ENCODE measurements at places on chromosomes 3 and 15.

GRCh38 chr15:92392462-92392861 is 1.2 kb upstream of the ST8SIA2 start:
- no peak for DNase-seq

GRCh38 chr3:172592898-172593669 is 69.9 kb upstream of the TNFSF10 start:
- DNase-seq = no peak

GRCh38 chr3:11162401-11163345 is 8.4 kb downstream of the HRH1 start:
- DNase-seq = no peak

DNA sequence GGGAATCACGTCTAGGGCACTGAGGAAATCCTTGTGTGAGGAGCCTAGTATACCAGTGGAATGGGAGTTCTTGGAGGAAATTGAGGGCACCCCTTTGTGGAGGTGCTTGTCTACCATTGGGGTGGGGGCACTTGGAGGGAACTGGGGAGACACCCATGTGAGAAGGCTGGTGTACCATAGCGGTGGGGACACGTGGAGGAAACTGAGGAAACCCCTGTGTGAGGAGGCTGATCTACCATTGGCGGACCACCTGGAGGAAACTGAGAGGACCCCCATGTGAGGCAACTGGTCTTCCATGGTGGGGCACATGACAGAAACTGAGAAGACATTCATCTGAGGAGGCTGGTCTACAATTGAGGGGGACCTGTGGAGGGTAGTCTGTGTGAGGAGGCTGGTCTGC is 164.5 kb downstream of the FBLN2 start:
- DNase-seq = no peak

DNA sequence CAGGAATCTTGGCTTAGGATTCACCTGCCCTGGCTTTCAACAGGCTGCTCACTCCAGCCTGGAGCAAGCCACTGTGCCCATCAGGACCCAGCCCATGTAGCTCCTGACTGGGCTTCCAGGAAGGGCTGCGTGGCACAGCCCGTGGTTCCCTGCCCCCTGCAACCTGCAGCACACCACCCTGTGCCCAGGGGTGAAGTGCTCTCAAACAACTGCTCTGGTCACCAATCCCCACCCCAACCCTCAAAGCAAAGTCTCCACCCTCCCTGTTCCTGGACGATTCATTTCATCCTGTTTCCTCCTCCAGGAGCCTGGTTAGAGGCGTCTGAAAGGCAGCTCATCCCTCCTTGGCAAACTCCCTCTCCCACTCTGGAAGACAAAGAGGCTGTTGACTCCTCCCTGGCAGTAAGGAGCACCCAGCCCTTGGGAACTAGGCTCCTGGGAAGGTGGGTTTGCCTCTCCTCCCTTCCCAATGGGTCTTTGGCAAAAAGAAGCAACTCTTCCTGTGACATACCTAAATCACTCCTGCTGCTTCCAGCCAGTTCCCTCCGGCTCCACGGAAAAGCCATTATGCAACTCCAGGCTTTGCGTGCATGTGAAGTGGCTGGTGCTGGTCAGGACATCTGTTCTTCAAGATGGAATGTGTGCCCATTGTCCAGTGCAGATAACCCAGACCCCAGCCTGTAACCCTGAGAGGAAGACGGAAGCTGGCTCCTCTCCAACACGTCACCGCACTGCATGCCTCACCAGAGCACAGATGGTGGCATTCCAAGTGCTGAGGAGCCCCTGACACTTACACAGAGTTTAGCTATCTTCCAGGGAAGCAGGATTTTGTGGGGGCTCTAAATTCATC is 29.1 kb upstream of the VIPR1 start:
- no peak for DNase-seq

DNA sequence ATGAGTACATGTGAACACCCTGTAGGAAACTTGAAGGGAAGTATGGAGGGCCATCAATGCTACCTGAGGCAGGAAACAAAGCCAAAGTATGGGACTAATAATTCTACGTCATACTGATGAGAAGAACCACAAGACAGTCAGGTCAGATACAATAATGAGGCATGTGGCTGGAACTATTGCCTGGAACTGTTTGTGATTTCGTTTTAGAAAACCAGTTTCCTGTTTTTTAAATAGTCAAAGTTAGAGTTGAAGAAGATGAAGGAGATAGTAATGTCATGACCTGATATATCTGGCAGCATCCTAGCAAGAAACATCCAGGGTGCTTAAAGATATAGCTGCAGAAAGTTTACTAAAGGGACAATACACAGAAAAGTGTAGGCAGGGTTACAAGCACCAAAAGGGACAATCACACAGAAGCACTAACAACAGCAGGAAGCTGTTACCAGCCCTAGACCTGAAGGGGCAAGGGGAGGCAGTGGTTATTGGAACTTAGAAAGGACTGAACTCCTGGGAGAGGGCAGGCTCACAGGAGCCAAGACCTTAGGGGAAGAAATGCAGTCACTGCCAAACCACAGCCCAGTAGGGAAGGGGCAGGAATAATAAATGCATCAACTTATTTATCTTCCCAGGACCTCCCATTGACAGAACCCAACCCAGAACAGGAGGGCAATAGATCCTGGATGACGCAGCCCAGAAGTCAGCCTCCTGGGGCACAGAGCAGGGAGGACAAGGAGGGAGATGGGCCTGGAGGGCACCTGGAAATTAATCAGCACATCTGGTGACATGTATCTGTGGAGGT is 302.1 kb upstream of the STT3B start:
- no peak for DNase-seq

GRCh38 chr3:179146911-179147513 is 1.1 kb upstream of the PIK3CA start:
- peak; percentile 81 for DNase-seq

DNA sequence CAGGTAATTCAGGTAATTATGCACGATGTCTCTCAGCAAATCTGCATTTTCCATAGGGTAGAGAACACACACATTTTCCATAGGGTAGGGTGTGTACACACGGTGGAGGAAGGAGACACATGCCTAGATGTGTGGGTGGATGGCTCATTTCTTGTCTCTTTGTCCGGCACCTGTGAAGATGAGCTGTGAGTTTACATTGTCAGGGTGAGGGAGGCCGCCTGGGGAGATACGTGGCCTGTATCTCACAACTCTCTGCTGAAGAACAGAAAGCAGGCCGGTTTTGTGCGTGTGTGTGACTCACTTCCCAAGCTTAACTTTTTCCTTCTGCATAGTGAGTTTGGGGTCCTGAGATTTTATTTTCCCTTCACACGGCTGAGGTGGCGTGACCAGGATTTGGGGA is 60.3 kb downstream of the SLC6A6 start:
- DNase-seq = no peak

DNA sequence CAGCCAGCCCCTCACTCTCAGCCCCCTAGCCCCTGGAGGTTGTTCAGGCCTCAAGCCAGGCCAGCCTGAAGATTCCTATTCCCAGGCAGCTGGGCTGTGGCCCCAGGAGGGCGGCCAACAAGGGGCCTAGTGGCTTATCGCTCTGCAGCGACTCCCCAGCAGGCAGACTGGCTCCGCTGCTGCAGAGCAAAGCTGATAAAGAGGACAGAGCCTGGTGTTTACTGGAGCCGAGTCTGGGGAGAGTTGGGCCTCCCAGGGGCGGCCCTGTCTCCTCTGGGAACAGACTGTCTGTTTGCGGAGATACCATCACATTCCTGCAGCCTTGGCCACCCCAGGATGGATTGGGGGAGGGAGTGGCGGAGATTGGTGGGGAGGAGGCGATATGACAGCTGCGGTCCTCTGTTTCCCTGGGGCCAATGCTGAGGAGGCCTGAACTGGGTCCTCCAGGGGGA is 22.4 kb upstream of the SMAD6 start:
- DNase-seq = no peak

DNA sequence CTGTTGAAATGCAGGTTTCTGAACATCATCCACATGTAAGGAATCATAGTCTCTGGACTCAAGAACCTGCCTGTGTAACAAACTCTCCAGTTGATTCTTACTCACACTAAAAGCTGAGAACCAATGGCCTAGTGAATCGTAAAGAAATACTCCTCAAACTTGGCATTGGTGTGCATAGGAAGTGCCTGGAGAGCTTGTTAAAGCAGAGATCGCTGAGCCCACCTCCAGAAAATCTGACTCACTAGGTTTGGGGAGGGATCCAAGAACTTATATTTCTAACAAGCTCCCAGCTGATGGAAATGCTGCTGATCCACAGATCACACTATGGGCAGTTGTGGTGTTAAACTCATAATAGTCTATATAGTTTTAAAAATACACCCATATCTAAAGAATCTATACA is 55.8 kb upstream of the LMCD1 start:
- DNase-seq = no peak

GRCh38 chr15:99076555-99077308 is 28.1 kb upstream of the SYNM start:
- DNase-seq = peak; percentile 74

GRCh38 chr15:34588046-34588674 is 4.7 kb upstream of the GOLGA8B start:
- peak; percentile 72 for DNase-seq

DNA sequence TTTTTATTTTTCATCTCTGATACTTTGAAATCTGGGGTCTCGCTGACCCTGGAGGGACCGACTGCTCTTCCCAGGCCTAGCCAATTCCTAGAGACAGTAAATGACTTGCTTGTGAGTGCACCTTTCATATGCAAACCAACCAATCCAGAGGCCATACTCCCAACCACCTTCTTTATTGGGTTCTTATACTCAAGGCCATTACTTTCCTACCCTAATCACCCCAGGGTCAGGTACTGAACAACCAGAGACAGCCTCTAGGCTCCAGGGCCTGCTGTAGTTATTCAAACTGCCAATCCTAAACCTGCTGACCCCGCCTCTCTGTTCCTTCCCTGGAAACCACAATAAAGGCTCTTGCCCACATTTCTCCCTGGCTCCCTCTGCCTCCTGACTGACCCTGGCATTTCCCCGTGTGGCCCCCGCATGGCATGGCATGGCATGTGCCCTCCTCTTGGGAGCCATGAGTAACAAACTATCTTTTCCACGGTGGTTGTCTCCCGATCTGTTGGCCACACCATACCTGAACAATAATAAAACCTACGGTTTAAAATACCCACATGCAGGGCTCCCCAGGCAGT is 42.9 kb downstream of the ADCY5 start:
- no peak for DNase-seq

DNA sequence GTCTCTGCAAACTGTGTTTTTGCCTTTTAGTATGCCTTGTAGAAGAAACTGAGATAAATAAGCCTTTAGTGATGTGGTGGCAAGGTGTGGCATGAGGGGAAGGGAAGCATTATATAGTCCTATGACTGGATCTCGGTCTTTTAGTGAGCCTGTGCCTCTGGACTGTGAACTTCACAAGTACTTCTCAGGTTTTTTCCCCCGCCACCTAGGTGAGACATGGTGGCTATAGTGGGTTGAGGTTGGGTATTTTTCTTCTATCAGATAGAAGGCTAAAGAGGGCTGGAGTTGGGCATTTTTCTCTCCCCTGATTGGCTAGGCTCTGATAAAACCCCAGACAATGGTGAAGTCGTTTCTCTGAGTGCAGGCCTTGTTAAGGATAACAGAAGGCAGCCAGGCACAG is 38.7 kb upstream of the ZFAND6 start:
- DNase-seq = no peak

- no peak for DNase-seq
These were observed 616.0 kb upstream of the NAALADL2 start for GRCh38 chr3:174243171-174243570.

GRCh38 chr15:68365140-68365745 is 66.7 kb downstream of the ITGA11 start:
- no peak for DNase-seq

- no peak for DNase-seq
These were observed 32.8 kb downstream of the CDIN1 start for GRCh38 chr15:36612063-36612788.

GRCh38 chr15:63263519-63263918 is 13.9 kb upstream of the APH1B start:
- DNase-seq = no peak

DNA sequence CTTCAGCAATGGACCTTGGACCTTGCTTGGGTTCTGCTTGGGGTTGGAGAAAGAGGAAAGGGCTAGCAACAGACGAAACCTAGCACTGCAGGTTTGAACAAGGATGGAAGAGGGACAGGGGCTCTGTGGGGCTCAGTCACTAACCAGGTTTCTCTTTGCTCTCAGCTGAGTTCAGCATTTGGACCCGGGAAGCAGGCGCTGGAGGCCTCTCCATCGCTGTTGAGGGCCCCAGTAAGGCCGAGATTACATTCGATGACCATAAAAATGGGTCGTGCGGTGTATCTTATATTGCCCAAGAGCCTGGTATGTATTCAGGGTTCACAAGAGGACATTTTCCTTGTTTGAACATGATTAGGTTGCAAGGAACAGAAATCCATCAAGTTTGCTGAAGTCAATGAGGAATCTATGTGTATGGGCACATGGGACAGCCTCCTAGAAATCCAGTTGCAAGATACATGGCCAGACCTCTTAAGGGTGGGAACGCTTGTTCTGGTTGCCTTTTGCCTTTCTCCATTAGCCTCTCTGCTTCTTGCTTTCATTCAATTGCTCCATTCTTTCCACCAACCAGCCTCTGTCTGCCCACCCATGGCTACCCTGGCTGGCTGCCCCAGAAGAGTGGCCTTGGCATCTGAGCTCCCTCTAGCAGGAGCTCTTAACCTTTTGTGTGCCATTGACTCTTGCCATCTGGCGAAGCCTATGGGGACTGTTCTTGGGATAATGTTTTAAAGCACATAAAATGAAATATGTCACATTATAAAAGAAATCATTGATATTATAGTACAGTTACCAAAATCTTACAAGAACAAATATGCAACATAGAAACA is 55.9 kb downstream of the DNASE1L3 start:
- no peak for DNase-seq

DNA sequence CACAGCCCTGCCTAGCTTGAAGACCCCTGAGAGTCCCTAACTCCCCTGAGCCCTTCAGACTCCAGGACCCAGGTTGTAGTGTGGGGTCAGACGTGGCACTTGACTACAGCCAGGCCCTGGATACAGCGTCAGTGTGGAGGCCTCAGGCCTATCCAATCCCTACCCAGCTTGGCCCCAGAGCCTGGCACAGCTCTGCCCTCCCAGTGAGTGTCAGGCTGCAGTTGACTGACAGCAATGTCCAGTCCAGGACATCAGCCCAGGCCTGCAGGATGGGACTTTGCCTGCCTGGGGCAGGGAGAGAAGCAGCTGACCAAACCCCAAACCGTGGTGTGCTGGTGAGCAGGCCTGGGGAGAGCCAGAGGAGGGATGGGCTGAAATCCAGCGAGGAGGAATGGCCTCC is 27.3 kb downstream of the KLF13 start:
- peak; percentile 78 for DNase-seq

GRCh38 chr15:57018151-57018550 is 99.7 kb downstream of the TCF12 start:
- DNase-seq = no peak

DNA sequence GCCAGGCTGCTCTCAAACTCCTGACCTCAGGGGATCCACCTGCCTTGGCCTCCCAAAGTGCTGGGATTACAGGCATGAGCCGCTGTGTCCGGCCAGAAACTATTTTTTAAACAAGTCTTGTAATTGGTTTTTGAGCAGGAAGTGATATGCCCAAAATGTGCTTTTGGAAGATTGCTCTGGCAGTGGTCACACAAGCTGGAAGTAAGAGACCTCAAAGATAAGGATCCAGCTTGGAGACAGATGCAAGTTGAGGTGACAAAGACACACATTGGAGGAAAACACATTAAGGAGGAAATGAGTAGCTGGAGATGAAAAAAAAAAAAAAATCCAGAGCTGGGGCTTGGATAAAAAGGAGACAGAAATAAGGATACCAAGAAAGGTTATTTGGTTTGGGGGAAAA is 6.3 kb downstream of the TM4SF18 start:
- DNase-seq = no peak

GRCh38 chr3:138493804-138494606 is 59.6 kb downstream of the ESYT3 start:
- DNase-seq = no peak

- no peak for DNase-seq
These were observed 6.2 kb upstream of the TMF1 start for GRCh38 chr3:69058180-69058946.
